ENCODE measurements at places on chromosomes 3 and 15.
A peak's percentile ranks its signal among the peaks of the same experiment; 100 is the strongest.

DNA sequence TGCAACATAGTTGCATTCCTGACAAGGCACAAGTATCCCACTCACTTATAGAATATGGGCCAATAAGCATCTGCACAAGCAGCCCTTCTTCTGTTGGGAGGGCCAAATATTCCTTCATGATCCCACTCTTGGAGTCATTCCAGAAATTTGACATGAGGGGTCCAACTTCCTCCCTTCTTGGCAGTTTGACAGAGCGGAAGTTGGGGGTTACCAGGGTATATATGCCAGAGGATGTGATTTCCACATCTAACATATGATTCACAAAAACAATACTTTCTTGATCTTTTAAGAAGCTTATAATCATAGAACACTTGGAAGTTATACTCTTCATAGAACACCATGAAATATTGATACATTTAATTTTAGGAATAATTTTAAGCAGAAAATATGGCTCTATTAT is 100.9 kb upstream of the CRBN start:
- no peak for DNase-seq

GRCh38 chr3:27521179-27521871 is 37.1 kb upstream of the SLC4A7 start:
- no peak for DNase-seq

DNA sequence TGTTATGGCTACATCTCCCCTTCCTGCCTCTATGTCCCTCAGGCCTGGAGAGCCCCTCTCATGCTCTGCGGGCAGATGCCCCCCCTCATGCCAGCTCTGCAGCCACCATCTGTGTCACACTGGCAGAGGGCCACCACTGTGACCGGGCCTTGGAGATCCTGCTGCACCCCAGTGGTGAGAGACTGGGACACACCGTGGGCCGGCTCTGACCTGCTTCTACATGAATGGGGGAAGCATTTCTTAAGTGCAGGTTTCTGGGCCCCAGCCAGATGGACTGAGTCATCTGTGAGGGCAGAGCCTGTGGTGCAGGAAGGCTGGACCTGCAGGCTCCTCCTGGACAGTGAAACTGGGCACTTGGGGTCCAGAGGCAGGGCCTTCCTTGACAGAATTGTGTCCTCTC is 4.8 kb downstream of the VWA5B2 start:
- DNase-seq, result no peak

- no peak for DNase-seq
Observed at GRCh38 chr3:134536781-134537180, 50.9 kb downstream of the CEP63 start.

DNA sequence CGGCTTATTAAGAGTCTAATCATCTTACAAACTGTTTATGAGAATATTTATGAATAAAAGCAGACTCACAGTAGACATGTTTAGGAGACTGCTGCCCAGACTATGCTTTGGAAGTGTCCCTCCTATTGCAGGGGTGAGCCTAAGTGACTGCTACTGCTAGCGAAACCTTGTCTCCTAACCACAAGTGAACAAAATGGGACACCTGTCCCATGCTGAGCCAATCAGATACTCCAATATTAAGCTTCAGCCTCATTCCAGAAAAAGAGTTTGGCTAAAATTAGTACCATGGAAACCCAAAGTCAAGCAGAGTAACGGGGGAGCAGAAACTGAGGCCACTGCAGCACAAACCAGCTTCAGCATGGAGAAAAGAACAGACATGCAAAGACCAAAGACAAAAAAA is 4.6 kb downstream of the DENND6A start:
- DNase-seq, result no peak

- no peak for DNase-seq
Observed at GRCh38 chr15:75786575-75786947, 56.7 kb upstream of the UBE2Q2 start.

DNA sequence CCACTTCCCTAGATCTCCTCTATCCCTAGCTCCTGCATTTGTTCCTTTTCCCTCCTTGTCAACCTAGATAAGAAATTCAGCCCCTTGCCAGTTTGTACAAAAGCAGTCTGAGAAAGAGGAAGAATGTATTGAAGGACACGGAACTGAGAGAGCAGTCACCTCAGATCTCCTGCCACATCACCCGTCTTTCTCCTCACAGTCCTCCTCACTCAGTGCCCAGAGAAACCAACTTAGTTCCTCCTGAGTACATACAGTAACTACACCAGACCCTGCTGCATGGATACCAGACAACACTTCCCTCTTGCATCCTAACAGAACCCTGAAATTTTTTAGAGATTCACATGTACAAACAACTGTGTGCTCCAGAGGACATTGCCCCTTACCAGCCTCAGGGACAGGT is 563.6 kb upstream of the ADAMTS9 start:
- no peak for DNase-seq

GRCh38 chr15:75455982-75456531 is 4.6 kb upstream of the SIN3A start:
- peak; percentile 74 for DNase-seq

DNA sequence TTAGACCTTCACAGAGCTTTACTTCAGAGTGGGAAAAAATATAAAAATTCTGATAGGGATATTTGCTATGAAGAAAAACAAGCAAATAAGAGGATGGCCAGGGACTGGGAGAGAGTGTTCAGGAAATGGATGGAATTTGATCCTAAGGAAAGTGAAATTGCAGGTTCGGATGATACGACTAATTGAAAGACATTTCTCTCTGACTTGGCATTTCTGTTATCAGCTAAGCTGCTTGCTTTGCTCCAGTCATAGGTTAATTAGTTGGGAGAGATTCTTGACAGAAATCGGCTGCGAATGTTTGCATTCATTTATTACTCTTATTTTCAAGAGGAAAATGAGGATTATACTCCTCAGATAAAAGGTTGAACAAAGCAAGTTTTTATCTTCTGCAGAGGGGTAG is 808.7 kb upstream of the NECTIN3 start:
- DNase-seq, result no peak

- DNase-seq, result no peak
Observed at GRCh38 chr3:139226731-139227130, 117.1 kb upstream of the MRPS22 start.

DNA sequence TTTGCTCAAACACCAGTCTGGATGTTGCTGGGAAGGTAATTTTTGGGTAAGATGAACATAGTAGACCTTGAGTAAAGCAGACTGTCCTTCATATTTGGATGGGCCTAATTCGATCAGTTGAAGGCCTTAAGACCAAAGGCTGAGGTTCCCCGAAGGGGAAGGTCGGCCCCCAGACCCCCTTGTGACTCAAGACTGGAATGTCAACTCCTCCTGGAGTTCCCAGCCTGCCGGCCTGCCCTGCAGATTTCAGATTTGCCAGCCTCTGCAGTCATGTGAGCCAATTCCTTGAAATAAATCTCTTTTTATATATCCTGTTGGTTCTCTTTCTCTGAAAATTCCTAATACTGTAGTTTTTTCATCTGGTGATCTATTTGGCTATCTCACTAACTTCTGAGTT is 146.5 kb downstream of the APBA2 start:
- no peak for DNase-seq

Measured in activated CD4-positive, alpha-beta T cell treated with anti-CD3 and anti-CD28 coated beads for 48 hours (primary cell).